Heart right ventricle (tissue), 16 donors: ENCODE measurements at places on chromosomes 5 and 9. TPM values are rescaled to one million over a fixed set of nuclear protein-coding genes. Genes with fewer than 3 reads are reported as not detected.

GRCh38 chr9:126806336-126806735 lies 1.5 kb downstream of the ZBTB43 start:
- peak overlapping the region; percentile 98 for H3K27ac ChIP-seq
- no peak for DNase-seq
- H3K4me1 ChIP-seq = peaks cover 40% of the 10 kb centered on the region
- peak overlapping the region; percentile 94 for H3K4me3 ChIP-seq

DBH gene
- not detected for total RNA-seq

GRCh38 chr5:154058055-154059038 lies 19.6 kb downstream of the MFAP3 start:
- peaks cover 3% of the 10 kb centered on the region for H3K4me1 ChIP-seq
- no peak overlapping the region for H3K27ac ChIP-seq
- DNase-seq = no peak
- no peaks in the 10 kb centered on the region for H3K27me3 ChIP-seq
- H3K36me3 ChIP-seq = no peaks in the 10 kb centered on the region

- no peaks in the 10 kb centered on the region for H3K27me3 ChIP-seq
- DNase-seq = no peak
- H3K27ac ChIP-seq = no peak overlapping the region
- H3K4me1 ChIP-seq = no peaks in the 10 kb centered on the region
Observed at GRCh38 chr5:169837686-169838085, 142.6 kb downstream of the INSYN2B start.

DNA sequence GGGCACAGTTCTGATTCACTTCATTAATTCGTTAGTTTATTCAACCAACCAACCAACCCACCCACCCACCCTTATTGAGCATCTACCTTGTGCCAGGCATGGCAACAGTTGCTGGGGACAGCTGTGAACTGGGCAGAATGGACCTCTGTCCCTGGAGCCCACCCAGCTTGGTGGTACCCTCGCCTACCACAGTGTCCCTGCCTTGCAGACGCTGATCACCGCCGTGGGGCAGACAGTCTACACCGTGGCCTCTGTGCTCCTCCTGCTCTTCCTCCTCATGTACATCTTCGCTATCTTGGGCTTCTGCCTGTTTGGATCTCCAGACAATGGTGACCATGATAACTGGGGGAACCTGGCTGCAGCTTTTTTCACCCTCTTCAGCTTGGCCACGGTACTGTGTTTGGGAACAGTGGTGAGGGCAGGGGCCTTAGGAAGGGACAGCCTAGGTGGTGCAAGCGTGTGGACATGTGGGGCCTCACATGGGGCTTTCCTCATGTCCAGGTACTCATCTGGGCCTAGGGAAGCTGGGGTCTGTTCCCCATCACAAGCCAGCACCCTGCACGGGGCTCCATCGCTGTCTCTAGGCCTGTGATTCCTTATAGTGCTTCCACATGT lies 26.2 kb downstream of the PITX1 start:
- H3K4me1 ChIP-seq = no peaks in the 10 kb centered on the region
- no peak overlapping the region for H3K4me3 ChIP-seq
- DNase-seq = no peak
- no peaks in the 10 kb centered on the region for H3K36me3 ChIP-seq
- H3K27me3 ChIP-seq = no peaks in the 10 kb centered on the region
- H3K27ac ChIP-seq = no peak overlapping the region

- no peak overlapping the region for H3K4me3 ChIP-seq
- no peak for DNase-seq
- no peaks in the 10 kb centered on the region for H3K36me3 ChIP-seq
- H3K27me3 ChIP-seq = no peaks in the 10 kb centered on the region
- H3K27ac ChIP-seq = no peak overlapping the region
Observed at GRCh38 chr5:39198127-39198526, 21.2 kb downstream of the FYB1 start.

DNA sequence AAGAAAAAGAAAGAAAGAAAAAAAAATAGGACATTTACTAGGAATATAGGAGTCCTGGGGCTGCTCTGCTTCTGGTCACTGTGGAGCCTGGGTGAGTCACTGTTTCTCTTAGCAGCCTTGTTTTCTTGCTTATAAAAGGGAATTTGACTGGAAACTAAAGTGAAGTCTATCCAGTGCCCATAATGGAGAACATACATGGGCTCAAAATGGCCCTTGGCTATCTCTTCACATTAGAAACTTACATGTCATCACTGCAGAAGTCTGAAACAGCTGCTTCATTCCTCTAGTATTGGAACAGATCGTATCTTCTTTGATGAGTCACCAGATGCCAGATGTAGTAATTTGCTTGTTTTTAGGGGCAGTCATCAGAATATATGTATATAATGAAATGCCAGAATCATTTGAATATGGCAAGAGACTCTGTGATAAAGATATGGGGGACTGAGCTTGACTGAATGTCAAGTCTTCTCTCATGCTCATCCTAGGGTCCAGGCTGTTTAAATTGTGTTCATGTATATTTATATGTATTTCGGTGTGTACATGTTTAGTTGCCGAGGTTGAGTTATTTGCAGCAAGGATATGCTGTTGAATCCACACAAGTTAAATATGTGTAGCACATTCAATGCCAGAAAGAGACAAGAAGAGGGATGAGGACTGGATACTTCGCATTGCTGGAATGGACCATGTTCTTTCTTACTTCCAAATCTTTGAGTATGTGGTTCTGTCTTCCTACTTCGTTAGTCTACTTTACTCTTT lies 56.7 kb downstream of the SGCD start:
- peaks cover 21% of the 10 kb centered on the region for H3K4me1 ChIP-seq
- H3K27ac ChIP-seq = peak overlapping the region; percentile 30
- no peak for DNase-seq
- H3K27me3 ChIP-seq = no peaks in the 10 kb centered on the region
- H3K4me3 ChIP-seq = no peak overlapping the region

DNA sequence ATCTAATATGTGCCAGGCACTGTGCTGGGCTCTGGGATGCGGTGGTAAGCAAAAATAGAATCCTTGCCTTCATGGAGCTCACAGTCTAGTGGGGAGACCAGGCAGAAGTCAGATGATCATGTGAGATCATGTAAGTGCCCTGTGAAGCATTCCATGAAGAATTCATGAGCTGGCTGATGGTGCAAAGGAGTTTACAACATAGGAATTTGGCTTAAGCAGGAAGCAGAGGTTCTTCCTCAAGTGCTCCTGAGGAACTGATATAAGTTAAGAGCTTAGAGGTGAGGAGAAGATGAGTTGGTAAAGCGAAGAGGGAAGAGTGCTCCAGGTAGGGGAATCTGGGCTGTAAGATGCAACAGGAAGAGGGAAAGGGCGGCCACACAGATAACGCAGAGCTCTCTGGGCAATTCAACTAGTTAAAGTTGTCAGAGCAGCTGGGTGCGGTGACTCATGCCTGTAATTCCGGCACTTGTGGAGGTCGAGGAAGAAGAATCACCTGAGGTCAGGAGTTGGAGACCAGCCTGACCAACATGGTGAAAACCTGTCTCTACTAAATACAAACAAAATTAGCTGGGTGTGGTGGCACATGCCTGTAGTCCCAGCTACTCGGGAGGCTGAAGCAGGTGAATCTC lies 78.5 kb upstream of the SPATA31D4 start:
- no peak overlapping the region for H3K27ac ChIP-seq
- DNase-seq = no peak
- H3K4me3 ChIP-seq = no peak overlapping the region
- H3K27me3 ChIP-seq = no peaks in the 10 kb centered on the region
- no peaks in the 10 kb centered on the region for H3K36me3 ChIP-seq
- H3K4me1 ChIP-seq = peaks cover 33% of the 10 kb centered on the region

GRCh38 chr9:71875345-71875744 lies 35.6 kb downstream of the ABHD17B start:
- H3K27ac ChIP-seq = no peak overlapping the region
- DNase-seq = no peak
- H3K27me3 ChIP-seq = no peaks in the 10 kb centered on the region
- H3K4me1 ChIP-seq = no peaks in the 10 kb centered on the region

POLK gene
- 25.9 TPM for total RNA-seq

DNA sequence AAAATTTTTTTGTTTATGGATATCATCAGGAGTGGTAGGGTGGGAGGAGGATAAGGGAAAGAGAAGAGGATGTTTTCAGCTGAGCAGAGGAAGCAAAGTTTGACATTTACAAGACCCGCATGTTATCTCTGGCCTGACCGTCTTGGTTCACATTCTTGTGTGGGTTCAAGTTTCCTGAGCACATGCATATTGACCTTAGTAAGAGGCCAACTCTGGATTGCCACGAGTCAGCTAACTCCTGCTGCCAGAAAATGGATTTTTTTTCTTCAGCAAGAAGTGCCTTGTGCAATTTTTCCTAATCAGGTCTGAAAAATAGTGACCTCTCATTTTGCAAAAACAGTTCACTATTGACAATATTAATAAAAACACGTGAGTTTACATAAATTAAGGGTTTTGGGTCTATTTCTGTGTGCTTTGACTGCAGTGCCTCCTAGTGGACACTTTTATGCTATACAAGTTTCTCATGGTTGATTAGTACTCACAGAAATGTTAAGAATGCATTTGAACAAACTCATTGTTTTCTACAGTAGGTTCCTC lies 27.1 kb upstream of the BASP1 start:
- no peak overlapping the region for H3K27ac ChIP-seq
- no peak overlapping the region for H3K4me3 ChIP-seq
- H3K36me3 ChIP-seq = no peaks in the 10 kb centered on the region

ZDHHC12 gene
- 4.6 TPM for total RNA-seq

- H3K27ac ChIP-seq = no peak overlapping the region
- H3K36me3 ChIP-seq = no peaks in the 10 kb centered on the region
- peaks cover 66% of the 10 kb centered on the region for H3K4me1 ChIP-seq
- no peaks in the 10 kb centered on the region for H3K27me3 ChIP-seq
- no peak for DNase-seq
- no peak overlapping the region for H3K4me3 ChIP-seq
Observed at GRCh38 chr5:139388198-139388821, 1.4 kb downstream of the MZB1 start.

GRCh38 chr5:90932052-90932699 lies 373.6 kb downstream of the ADGRV1 start:
- H3K4me3 ChIP-seq = no peak overlapping the region
- DNase-seq = peak; percentile 63
- H3K36me3 ChIP-seq = no peaks in the 10 kb centered on the region
- H3K27ac ChIP-seq = no peak overlapping the region
- H3K27me3 ChIP-seq = no peaks in the 10 kb centered on the region

DNA sequence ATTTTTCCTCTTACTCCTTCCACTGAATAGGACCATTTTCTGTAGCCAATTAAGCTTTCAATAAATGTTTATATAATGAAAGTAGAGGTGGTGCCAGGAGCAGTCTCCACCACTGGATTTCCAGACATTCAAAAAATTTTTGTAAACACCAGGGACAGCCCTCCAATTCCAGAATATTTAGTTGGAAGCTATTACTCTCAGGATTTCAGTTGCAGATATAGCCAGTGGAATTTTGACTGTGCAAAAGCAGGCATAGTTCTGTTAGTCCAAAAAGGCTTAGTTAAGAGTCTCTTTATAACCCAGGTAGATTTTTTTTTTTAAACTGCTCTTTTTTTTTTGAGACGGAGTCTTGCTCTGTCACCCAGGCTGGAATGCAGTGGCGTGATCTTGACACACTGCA lies 138.1 kb upstream of the DMRT1 start:
- no peak overlapping the region for H3K4me3 ChIP-seq
- H3K27me3 ChIP-seq = no peaks in the 10 kb centered on the region
- peaks cover 23% of the 10 kb centered on the region for H3K36me3 ChIP-seq
- H3K4me1 ChIP-seq = peaks cover 21% of the 10 kb centered on the region

DNA sequence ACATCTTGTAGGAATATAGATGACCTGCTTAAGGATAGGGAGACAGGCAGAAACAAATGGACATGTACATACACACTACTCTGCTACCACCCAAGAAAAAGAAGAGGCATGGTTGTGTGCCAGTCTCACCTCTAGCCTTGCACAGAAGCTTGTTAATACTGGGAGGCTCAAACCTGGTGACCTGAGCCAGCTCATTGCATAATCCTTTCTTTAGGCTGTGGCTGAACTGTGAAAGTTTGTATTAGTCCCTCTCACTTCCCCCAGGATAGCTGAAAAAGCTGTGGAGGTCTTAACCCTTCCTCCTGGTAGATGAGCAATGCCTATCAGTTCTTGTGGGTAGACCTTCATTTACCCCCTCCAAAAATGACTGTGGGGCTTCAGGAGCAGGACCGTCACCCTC lies 28.7 kb downstream of the TPD52L3 start:
- DNase-seq = no peak
- no peaks in the 10 kb centered on the region for H3K27me3 ChIP-seq
- H3K4me3 ChIP-seq = no peak overlapping the region
- H3K4me1 ChIP-seq = no peaks in the 10 kb centered on the region
- no peak overlapping the region for H3K27ac ChIP-seq

DNA sequence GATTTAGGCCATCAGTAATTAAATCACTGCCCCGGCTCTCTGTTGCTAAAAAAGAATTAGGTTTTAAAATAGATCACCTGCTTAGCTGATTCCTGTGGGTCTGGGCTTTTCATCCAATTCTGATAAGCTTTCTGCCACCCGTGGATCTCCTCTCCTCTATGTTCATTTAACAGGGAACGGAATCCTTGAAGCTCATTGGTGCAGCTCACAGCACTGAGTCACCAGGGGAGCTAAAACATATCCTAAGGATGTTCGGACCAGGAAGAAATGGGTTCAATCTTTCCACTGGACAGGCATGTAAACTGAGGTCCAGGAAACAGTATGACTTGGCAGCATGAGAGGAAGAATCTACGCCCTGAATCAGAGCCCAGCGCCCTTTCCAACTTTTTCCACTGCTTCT lies 267.1 kb upstream of the GRIA1 start:
- H3K36me3 ChIP-seq = no peaks in the 10 kb centered on the region
- H3K4me1 ChIP-seq = no peaks in the 10 kb centered on the region
- DNase-seq = no peak
- H3K4me3 ChIP-seq = no peak overlapping the region

WDR38 gene
- total RNA-seq = not detected

- no peaks in the 10 kb centered on the region for H3K36me3 ChIP-seq
- H3K4me3 ChIP-seq = no peak overlapping the region
- H3K27me3 ChIP-seq = no peaks in the 10 kb centered on the region
- peak overlapping the region; percentile 14 for H3K27ac ChIP-seq
- DNase-seq = no peak
Observed at GRCh38 chr9:80503671-80504281, 932.0 kb downstream of the TLE4 start.

DNA sequence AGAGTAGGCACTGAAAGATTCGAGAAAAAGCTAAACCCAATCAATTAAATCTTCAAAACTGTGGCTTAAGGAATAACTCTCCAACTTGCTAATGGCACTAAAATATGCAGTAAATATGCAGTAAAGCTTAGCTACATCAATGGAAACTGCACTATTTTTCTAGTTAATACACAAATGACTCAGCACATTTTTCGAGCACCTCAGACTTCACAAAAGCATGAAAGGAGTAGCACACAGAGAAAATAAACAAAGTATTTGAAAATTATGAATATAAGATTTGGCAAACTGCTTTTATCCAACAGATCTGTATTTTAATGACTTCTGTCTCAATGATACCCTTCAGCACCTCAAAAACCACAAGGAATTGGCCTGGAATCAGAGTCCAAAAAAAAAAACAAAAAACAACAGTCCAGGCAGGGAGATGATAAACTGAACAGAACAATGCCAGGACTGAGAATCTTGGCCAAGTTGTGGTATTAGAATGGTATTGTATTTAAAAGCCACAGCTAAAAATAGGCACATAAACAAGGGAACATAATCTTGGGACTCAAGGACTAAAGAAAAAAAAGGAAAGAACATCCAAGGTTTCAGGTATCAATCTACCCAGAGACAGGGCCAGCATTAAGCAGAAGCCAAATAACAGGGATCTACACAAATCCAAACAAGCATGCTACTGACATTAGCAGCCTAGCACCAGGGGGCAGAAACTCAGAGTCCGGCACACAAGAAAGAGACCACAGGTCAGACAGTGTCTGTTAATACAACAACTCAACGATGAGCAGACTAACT lies 21.4 kb downstream of the TMEM245 start:
- no peaks in the 10 kb centered on the region for H3K27me3 ChIP-seq
- H3K27ac ChIP-seq = peak overlapping the region; percentile 82
- DNase-seq = no peak
- H3K36me3 ChIP-seq = no peaks in the 10 kb centered on the region
